Coronary artery (tissue), 2 donors: ENCODE measurements at places on chromosomes 5 and 9.

DNA sequence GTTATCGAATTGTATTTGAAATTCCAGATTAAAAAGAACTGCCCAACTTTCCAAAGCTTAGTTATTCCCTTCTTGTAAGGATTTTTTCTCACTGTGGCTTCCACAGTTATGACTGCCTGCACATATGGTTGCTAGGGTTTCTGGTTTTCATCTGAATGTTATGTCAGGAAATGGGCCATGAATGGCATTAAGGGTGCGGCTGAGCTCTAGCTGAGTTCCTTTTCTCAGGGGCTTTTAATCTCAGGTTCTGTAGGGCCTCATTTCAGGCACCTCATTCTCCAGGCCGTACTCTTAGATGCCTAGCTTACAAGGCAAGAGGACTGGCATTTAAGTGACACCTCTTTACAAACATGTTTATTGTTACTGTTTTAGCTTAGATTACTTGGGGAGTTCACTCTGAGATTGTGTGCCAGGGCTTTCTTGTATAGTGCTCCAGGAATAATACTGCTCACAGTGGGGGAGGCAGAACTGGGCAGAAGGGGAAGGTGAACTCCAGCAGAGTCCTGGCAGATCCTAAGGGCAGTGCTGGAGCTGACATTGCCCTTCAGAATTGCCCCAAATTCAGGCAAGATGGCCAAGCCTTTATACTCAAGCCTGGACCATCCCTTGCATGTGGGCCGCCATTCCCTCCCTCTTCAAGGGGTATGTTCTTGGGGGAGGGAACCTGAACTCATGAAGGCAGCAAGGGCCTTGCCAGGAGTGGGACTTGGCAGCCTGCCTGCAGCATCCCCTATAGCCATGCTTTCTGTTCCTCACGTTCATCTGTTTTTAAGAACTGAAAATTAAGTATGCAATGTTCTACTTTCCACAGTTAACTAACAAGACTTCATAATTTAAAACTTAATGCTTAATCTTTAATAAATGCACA, 111.5 kb downstream of the KDM4C start:
- no peak for DNase-seq

- no peak for DNase-seq
Measured at GRCh38 chr5:174323878-174324281, 278.4 kb downstream of the NSG2 start.

DNA sequence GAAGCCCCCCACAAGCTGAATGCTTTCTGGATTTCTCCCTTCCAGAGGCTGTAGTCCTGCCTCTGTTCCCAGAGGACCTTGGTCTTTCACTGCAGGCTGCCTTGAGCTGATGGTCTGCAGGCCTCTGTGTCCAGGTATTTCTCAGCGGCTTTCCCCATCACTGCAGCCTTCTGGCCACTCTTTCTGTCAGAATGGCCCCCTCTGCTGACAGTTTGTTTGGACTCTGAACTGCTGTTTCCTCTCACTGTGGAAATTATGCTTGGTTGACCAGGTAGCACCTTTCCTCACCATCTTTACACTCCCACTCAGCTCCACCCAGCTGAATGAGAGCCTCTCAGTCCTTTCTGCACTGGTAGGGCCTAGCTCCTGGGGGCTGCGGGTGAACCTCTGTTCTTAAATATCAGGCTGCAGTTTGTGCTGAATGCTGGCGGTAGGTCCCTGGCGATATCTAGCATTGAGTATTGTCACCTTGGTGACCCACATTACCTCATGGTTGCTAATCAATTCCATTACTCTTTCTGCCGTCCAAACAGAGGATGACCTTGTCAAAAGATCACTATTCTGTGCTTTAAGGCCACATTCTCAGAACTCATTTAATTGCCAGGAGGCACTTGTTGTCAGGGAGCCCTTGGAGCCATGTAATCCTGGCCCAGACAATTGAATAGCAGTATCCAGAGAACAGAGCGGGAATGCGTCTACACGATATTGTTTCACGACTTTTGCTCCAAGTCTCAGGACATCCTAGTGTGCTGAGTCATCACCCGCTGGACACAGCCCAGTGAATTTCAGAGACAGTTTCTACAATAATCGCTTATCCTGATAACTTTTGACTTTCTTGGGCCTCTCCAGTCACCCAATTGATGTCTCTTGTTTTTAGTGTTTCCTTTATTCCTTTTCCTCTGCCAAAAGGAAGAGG, 230.2 kb downstream of the TENT4A start:
- DNase-seq: no peak

- no peak for DNase-seq
Measured at GRCh38 chr5:35898952-35899660, 39.3 kb downstream of the CAPSL start.

DNA sequence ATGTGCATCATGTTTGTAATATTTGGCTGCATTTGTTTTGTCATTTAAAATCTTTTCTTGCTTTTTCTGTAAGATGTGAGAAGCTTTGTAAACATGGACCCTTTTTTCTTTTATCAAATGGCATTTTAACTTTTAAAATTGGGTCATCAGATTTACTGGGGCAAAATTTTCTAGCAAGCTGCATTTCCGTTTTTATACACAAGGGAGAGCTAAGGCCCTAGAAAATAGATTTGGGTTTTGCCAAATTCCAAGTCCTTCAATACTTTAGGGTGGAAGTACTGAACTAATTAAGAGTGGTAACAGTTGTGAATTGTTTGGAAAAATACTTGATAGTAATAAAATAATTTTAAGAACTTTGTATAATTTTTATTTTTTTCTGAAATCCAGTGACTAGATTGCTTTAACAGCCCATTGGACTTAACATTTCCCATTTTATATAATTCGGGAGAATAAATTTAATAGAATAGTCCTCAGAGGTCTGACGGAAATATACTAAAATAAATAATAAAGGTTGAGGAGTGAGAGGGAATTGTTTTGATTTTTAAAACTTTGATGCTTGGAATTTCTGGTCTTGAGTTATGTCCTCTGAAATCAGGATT, 117.4 kb downstream of the SMARCA2 start:
- no peak for DNase-seq

DNA sequence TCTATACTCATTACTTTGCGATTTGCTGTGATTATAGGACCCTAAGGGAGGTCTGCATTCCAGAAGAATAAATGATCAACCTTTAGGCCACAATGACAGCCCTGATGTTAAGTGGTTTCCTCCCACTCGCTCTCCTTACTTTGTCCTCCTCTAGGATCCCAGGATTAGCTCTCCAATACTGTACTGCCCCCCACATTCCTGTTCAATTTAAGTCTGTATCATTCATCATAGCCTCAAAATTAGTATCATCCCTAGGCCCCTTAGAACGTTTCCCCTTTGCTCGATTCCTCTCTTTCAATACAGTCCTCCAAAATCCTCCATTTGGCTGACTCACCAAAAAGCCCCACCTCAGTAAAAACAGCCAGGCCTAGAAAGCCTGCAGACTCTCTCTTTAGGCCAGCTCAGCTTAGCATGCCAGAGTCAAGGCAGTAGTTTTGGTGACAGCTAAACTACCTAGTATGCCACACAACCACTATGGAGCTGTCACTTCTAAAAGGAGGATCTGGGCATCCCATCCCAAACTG, 24.4 kb downstream of the RNF145 start:
- DNase-seq: no peak

- no peak for DNase-seq
Measured at GRCh38 chr9:9392755-9393154, 1220.0 kb downstream of the PTPRD start.

DNA sequence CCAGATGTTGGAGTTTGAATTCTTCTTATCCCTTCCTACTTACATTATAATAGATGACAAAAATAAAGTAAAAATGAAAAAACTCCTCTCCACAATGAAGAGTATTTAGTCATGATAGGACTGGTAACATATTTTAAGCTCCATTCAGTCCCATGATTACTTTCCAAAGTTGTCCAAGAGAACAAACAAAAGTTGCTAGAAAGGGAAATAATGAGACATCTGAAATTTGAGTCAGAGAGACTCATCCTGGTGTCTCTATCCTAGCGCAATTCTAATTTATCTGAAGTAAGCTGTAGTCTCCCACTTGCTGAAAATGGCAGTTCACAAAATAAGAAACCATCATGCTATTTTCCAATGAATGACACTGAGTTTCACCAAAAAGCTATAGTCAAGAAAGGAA, 152.2 kb downstream of the BNC2 start:
- DNase-seq: no peak

DNA sequence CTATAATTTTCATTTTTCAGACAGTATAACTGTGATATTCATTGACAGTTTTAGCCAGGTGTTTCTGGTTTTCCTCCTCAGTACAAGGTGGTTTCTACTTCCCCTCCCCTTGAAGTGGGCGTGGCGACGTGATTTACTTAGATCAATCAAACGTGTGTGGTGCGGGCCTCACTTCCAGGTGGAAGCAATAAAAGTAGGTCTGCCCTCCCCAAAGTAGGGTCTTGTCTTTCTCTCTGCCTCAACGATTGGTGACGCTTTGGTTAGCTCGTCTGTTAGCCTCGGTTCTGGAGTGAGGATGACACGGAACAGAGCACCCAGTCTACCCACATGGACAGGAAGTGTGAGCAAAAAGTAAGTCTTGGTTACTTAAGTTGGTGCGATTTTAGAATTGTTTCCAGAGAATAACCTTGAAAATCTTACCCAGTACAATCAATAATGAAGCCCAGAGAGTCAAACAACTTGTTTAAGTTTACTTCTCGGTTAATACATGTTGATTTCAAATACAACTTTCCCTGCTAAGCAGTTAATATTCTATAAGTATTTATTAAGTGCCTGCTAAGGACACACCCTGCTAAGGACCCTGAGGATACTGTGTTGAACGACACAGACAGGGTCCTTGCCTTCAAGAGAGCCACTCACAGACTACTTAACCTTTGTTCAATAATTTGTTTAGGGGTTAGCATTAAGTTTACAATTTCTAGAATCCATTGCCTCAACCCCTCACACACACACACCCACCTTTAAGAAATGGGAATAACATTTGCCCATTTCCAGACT, 48.4 kb downstream of the COX7C start:
- no peak for DNase-seq

GRCh38 chr5:86865256-86865785, 247.6 kb downstream of the COX7C start:
- no peak for DNase-seq

- DNase-seq: no peak
Measured at GRCh38 chr9:76290555-76290954, 103.7 kb downstream of the RFK start.

- DNase-seq: no peak
Measured at GRCh38 chr5:55096861-55097260, 5.6 kb upstream of the GZMA start.

DNA sequence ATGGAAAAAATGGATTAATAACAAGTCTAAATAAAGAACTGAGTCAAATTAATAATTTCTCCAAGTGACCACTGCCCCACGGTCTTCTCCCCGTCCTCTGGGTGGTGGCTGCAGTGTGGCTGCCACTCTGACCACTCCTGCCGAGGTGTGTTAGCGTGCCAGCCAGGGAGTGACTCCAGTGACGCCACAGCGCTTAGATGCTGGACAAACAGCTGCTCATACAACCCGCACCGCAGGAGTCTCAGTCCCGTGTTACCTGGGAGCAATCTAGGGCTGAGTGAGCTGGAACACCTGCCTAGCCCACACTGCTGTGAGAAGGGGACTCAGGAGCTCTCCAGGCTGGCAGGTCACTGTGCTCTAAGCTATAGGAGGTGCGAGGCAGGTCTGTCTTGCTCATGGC, 10.2 kb downstream of the MAPK9 start:
- DNase-seq: no peak

DNA sequence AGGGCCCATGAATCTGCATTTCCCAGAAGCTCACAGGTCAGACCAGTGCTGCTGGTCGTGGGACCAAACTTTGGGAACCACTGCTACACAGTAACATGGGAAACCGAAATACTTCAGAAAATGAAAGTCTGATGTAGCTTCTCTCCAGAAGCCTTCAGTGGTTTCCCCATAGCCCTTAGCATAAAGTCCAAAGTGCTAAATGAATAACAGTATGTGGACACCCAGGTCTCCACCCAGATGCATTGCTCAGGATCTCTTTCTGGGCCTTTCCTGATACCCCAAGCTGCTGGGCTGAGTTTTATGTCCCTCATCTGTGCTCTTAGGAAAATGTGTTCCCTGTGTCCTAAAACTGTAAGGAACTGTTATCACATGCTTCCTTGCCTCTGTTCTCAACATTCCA, 100.4 kb downstream of the NFIB start:
- DNase-seq: no peak

DNA sequence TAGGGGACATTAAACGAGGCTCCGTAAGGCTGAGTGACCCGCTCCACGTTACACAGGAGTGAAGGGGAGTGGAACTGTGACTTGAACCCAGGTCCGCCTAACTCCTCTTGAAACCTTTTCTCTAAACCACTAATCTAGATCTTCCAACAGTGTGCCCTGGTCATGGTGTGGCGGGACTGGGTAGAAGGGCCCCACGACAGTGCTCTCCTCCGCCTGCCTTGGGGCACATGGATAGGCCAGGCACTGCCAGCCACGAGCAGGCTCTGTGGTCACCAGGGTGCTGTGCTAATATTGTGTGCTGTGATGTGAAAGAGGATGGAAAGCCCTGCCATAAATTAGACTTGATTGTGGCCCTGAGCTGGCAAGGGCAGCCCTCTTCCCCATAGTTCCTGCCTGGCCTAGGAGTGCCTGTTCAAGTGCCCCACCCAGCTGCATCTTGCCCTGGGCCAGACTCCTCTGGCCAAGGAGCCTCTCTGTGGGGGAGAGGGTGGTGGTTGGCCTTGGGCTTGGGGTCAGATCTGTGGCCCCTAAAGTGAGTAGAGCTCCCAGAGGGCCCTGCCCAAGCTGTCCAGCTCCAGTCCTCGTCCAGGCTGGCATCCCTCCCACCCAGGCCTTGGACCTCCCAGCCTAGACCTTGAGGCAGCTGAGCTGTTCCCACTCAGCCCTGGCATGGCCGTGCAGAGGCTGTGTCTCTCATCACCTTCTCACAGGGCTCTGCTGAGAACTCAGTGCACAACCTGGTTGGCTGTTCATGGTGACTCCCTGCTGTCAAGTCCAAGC, 67.8 kb upstream of the TBC1D2 start:
- DNase-seq: peak; percentile 57

GRCh38 chr5:148825716-148826052, 727 bp upstream of the ADRB2 start:
- no peak for DNase-seq

- DNase-seq: no peak
Measured at GRCh38 chr5:10367579-10367978, 14.1 kb downstream of the MARCHF6 start.

DNA sequence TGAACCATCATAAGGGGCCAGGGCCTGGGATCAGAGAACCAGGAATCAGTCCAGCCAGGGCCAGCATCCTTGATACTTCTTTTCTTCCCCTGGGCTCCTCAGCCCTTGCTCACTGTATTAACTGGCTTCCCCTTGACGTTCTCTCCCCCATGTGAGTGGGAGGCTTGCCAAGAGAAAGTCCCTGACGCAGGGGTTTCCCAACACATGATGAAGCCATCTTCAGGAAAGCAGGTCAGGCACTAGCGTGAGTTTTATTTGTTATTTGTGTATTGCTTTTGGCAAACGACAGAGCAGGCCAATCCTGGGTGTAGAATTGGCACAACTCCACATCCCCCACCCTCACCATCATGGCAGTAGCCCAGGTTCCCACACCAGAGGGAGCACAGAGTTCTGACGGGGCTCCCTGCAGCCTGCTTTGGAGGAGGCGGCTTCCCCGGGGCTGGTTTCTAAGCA, 165.5 kb upstream of the NFIL3 start:
- DNase-seq: no peak
